Prostate gland (tissue), 2 donors: ENCODE measurements at places on chromosomes 12 and 14.

GRCh38 chr12:82507686-82508085 is 149.4 kb downstream of the METTL25 start:
- no peak overlapping the region for H3K4me3 ChIP-seq
- no peaks in the 10 kb centered on the region for H3K36me3 ChIP-seq
- no peaks in the 10 kb centered on the region for H3K4me1 ChIP-seq
- DNase-seq, result no peak
- H3K27me3 ChIP-seq, result no peaks in the 10 kb centered on the region

GRCh38 chr12:62930546-62931425 is 4.2 kb downstream of the PPM1H start:
- H3K27ac ChIP-seq, result peak overlapping the region; percentile 1
- DNase-seq, result no peak
- H3K36me3 ChIP-seq, result no peaks in the 10 kb centered on the region
- peaks cover under 1% of the 10 kb centered on the region for H3K4me1 ChIP-seq
- no peak overlapping the region for H3K4me3 ChIP-seq
- H3K27me3 ChIP-seq, result no peaks in the 10 kb centered on the region

- no peak for DNase-seq
- no peak overlapping the region for H3K4me3 ChIP-seq
- H3K4me1 ChIP-seq, result peaks cover 3% of the 10 kb centered on the region
- H3K36me3 ChIP-seq, result no peaks in the 10 kb centered on the region
- no peak overlapping the region for H3K27ac ChIP-seq
These were observed 2.8 kb upstream of the A2ML1 start for GRCh38 chr12:8819666-8819980.

GRCh38 chr12:14257734-14258574 is 107.5 kb upstream of the ATF7IP start:
- H3K27ac ChIP-seq, result peak overlapping the region; percentile 83
- no peaks in the 10 kb centered on the region for H3K27me3 ChIP-seq
- H3K36me3 ChIP-seq, result no peaks in the 10 kb centered on the region
- no peak overlapping the region for H3K4me3 ChIP-seq
- peak; percentile 93 for DNase-seq

- no peaks in the 10 kb centered on the region for H3K4me1 ChIP-seq
- no peaks in the 10 kb centered on the region for H3K27me3 ChIP-seq
- no peaks in the 10 kb centered on the region for H3K36me3 ChIP-seq
- H3K4me3 ChIP-seq, result no peak overlapping the region
These were observed 19.3 kb downstream of the ZC2HC1C start for GRCh38 chr14:75088566-75089373.

- H3K36me3 ChIP-seq, result no peaks in the 10 kb centered on the region
- no peaks in the 10 kb centered on the region for H3K4me1 ChIP-seq
- no peak overlapping the region for H3K27ac ChIP-seq
- no peaks in the 10 kb centered on the region for H3K27me3 ChIP-seq
- no peak for DNase-seq
These were observed 12.2 kb downstream of the CCDC175 start for GRCh38 chr14:59564366-59564765.
